ENCODE measurements at places on chromosomes 5 and 9.

- DNase-seq: no peak
Measured at GRCh38 chr9:4084435-4084818, 215.4 kb downstream of the GLIS3 start.

GRCh38 chr9:14341437-14342122 is 27.6 kb upstream of the NFIB start:
- DNase-seq: no peak

DNA sequence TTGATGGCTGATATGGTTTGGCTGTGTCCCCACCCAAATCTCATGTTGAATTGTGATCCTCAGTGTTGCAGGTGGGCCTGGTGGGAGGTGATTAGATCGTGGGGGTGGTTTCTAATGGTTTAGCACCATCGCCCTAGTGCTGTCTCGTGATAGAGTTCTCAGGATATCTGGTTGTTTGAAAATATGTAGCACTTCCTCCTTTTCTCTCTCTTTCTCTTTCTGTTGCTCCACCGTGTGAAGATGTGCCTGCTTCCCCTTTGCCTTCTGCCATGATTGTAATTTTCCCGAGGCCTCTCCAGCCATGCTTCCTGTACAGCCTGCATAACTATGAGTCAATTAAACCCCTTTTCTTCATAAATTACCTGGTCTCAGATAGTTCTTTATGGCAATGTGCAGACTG is 111.6 kb downstream of the SREK1 start:
- no peak for DNase-seq

- DNase-seq: no peak
Measured at GRCh38 chr5:109692852-109693251, 3.1 kb downstream of the MAN2A1 start.

- no peak for DNase-seq
Measured at GRCh38 chr9:21710548-21711191, 91.8 kb upstream of the MTAP start.

DNA sequence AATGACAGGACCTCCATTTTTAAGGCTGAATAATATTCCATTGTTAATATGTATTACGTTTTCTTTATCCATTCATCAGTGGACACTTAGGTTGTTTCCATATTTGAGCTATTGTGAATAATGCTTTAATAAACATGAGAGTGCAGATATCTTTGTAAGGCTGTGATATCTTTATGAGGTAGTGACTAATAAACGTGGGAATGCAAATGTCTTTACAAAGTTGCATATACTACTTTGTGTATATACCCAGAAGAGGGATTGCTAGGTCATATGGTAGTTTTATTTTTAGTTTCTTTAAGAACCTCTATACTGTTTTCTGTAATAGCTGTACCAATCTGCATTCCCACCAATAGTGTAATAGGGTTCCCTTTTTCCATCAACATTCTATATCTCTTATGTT is 148.7 kb downstream of the FOCAD start:
- no peak for DNase-seq

GRCh38 chr5:133063965-133064364 is 12.2 kb downstream of the HSPA4 start:
- no peak for DNase-seq

DNA sequence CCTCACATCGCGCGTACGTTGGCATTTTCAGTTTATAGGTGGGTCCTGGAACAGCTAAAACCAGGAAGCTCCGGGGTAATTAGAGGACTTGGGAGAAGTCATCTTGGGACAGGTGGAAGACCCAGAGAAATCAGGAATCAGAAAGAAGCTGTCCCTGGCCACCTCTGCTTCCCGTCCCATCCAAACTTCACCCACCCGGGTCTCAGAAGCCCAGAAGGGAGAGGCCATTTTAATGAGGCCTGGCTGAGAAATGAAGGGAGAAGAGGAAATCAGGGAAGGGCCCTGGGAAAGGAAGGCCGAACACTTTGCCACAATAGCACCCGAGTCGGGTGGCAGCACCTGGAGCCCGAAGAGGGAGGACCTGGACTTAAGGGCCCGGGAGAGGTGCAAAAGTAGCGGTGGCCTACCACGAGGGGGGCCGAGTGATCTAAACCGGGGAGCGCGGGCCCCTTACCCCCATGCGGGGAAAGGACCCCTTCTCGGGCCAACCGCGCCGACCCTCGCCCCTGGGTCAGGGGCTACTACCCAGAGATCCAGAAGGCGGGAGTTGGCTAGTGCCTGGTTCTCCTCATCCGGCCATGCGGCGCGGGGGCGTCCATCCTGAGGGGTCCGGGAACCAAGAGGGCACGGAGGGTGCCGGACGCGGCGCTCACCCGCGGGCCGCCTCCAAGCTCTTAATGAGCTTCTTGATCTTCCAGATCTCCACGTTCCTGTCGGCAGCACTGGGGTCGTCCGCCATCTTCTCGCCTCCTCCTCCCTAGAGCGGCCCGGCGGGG is 668 bp downstream of the ETF1 start:
- no peak for DNase-seq

GRCh38 chr9:4661611-4662010 is 483 bp upstream of the PLPP6 start:
- no peak for DNase-seq

- DNase-seq: no peak
Measured at GRCh38 chr9:119224431-119224830, 144.8 kb downstream of the BRINP1 start.

DNA sequence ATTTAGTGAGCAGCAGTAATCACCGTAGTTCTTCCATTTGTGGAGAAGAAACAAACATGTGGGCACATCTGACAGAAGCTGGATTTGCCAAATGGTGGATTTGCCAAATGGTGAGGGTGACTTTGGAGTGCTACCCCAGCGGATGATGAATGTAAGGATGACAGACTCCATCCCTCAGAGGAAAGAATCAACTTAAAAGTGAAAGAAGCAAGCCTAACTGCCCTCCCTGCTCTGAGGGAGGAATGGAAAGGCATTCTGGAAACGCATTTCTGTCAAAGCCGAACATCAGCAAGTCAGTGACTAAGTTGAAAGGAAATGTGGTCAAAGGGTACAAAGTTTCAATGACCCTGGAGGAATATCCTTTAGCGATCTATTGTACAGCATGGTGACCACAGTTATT is 143.5 kb downstream of the GPBP1 start:
- no peak for DNase-seq

Measured in stimulated activated CD8-positive, alpha-beta memory T cell treated with anti-CD3 and anti-CD28 coated beads, Interleukin-7, amount 100 ng/mL, for 48 hours (primary cell).